ENCODE measurements at places on chromosomes 4 and X. TPM values are rescaled to one million over a fixed set of nuclear protein-coding genes. Genes with fewer than 3 reads are reported as not detected.

DNA sequence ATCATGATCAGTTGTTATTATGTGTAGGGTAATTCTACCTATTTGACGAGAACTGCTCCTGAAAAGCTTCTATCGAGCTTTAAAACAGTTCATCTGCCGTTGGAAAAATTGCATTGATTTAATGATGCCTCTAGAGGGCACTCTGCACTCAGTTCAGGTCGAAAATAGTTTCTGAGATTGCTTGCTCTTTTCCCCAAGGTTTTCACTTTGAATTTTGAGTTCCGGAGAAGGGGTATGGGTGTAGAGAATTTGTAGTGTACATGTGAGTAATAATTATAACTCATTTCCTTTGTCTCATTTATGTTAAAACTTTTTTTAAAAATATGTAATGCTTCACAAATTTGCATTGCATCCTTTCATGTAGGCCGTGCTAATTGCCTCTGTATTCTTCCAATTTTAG lies 28.4 kb upstream of the TNIP3 start:
- H3K36me3 ChIP-seq: no peaks in the 10 kb centered on the region
- DNase-seq: peak; percentile 15
- H3K27ac ChIP-seq: no peak overlapping the region

DNA sequence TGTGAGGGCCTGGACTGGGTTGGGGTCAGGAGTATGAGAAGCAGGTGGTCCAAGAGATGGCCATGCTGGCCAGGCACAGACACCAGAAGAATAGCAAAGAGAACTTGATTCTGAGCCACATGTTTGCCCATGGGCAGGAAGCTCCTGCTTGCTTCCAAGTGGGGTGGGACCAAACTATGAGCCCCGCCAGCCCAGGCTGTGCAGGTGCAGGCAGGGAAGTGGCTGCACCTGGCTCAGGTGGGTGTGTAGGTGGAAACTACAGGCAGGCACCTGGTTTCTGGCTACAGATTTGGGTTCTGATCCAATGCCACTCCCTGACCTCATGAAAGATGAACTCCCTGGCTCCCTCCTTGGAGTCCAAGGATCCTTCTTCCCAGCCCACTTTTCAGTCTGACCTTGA lies 207.9 kb upstream of the KLF3 start:
- no peaks in the 10 kb centered on the region for H3K4me1 ChIP-seq
- no peak overlapping the region for H3K4me3 ChIP-seq
- no peak for DNase-seq
- no peaks in the 10 kb centered on the region for H3K36me3 ChIP-seq
- H3K27me3 ChIP-seq: no peaks in the 10 kb centered on the region

The TMEM35A gene
- not detected for total RNA-seq

- H3K36me3 ChIP-seq: no peaks in the 10 kb centered on the region
- H3K4me1 ChIP-seq: no peaks in the 10 kb centered on the region
- H3K27me3 ChIP-seq: no peaks in the 10 kb centered on the region
- no peak for DNase-seq
- H3K27ac ChIP-seq: no peak overlapping the region
Measured at GRCh38 chr4:165851256-165851655, 21.8 kb upstream of the TLL1 start.
